Inflammatory macrophage treated with lipopolysaccharide for 1 hour (primary cell): ENCODE measurements at places on chromosomes 13 and 19.
A peak's percentile ranks its signal among the peaks of the same experiment; 100 is the strongest.

- DNase-seq = no peak
Observed at GRCh38 chr19:31501427-31502195, 152.4 kb upstream of the TSHZ3 start.

GRCh38 chr19:29551774-29552173 lies 26.0 kb downstream of the VSTM2B start:
- no peak for DNase-seq

DNA sequence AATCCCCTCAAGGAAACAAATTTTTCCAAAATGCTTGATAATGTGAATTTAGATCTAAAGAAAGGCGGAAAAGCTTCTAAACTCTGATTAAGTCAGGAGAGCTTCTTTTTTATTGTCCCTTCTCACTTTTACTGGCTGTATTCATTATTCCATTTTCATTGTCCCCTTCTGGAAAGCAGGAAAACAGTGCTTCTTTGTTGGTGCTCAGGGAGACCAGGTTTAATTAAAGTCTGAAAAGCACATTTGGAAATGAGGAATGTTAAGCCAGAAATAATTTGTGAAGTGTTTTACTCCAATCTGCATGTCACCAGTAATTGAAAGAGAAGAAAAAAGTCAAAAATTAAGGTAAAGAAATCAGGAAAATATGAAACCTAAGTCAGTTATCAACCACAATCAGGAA lies 43.5 kb upstream of the TSC22D1 start:
- no peak for DNase-seq

GRCh38 chr19:23515551-23515950 lies 120.3 kb upstream of the ZNF91 start:
- no peak for DNase-seq

DNA sequence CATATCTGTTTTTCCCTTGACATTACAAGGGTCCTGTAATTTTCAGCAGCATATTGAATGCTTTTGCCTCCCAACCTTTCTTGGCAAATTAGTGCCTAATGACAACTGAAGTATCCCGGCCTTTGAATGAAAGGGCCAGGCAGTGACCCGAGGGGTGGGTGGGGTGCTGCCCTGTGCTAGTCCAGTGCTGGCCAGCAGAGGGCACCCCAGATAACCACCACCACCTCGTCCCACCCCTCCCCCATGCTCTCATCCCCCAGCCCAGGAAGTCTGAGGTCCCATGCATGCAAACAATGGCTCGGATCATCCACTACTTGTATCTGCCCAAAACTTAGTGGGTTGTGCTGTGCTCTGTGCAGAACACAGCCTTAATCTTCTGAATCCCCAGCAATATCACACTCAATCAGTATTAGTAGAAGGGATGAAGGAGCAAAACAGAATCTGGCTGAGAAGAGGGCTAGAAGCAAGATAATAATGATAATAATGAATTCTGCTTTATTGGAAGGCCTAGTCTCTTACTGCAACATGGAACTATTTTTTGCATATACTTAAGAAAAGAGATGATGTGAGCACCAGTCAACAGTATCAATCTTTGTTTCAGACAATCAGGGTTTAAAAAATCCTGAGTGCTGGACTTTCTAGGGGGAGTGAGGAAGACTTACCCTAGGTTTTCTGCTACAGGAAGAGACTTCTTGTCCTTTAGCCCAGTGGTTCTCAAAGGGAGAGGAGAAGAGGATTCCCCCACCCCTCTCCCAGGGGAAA lies 3.8 kb downstream of the ATP12A start:
- peak; percentile 24 for DNase-seq

DNA sequence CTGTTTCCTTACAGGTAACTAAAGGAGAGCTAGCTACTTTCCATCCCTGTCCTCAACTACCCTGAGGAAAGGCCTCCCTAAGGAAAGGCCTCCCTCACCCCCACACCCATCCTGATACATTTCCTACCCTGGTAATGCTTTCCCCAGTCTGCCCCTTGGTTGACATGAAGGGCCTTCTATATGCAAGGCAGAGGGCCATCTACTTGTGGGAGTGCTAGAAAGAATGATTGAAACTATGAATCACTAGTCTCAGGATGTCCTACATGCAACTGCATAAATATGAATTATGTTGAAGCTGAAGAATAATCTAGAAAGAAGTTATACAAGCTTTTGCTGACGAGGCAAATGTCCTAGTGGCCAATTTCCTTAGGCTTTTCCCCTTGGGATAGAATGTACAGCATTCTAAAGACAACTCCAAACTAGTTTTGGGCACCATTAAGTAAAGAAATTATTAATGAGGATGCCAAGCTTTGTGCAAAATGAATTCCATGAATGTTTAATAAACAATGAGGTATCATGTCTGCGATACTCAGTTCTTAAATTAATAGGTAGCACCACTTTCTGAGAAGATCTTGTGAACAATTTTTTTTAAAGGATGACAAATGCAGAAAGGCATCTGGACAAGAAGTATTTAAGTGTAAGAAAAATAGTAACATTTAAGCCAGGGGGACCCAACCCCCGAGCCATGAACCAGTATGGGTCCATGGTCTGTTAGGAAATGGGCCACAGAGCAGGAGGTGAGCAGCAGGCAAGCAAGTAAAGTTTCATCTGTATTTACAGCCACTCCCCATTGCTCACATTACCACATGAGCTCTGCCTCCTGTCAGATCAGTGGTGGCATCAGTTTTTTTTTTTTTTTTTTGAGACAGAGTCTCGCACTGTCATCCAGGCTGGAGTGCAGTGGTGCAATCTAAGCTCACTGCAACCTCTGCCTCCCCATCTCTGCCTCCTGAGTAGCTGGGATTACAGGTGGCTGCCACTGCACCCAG lies 223.0 kb downstream of the LHFPL6 start:
- DNase-seq = no peak

DNA sequence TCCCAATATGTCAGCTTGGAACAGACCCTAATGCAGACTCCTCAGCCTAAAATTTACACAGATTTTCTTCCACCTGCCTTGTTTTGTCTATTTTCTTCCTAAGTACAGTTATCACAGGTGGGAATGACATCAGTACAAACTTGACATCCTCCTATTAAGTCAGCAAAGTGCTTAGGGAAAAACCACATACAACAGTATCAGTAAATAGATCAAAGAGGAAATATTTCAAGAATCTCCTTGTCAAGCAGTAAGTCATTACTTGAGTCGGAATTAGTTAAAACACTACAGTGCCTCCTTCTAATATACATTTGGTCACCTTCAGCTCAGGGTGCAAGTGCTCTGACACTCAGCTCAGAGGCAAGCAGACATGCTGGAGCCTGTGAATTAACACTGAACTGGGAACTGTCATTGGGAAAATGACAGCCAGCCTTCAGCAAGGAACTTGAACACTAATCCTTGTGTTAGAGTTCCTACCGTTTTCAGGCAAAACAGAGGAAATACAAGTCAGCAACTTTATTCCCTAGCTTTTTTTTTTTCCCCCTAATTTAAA lies 394.3 kb upstream of the HTR2A start:
- no peak for DNase-seq
